ENCODE measurements at places on chromosomes 4 and X.
A peak's percentile ranks its signal among the peaks of the same experiment; 100 is the strongest.

DNA sequence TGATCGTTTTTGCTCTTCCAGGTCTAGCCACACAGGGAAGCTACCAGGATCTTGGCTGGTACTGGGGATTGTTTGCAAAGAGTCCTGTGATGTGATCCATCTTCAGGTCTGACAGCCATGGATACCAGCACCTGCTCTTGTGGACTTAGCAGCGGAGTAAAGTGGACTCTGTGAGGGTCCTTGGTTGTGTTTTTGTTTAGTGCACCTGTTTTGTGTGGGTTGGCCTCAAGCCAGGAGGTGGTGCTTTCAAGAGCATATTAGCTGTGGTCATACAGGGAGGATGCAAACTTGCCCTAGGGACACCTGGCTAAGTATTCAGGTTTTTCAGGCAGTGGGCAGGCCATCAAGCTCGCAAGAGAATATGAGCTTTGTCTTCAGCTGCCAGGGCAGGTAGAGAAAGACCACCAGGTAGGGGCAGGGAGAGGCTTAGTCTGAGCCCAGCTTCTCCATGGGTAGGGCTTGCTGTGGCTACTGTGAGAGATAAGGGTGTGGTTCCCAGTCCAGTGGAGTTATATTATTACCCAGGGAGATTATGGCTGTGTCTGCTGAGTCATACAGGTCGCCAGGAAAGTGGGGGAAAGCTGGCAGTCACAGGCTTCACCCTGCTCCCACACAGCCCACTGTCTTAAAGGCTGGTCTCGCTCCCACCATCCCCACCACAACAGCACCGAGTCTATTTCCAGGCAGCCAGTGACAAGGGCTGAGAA is 293.7 kb downstream of the PCDH18 start:
- no peak for DNase-seq

DNA sequence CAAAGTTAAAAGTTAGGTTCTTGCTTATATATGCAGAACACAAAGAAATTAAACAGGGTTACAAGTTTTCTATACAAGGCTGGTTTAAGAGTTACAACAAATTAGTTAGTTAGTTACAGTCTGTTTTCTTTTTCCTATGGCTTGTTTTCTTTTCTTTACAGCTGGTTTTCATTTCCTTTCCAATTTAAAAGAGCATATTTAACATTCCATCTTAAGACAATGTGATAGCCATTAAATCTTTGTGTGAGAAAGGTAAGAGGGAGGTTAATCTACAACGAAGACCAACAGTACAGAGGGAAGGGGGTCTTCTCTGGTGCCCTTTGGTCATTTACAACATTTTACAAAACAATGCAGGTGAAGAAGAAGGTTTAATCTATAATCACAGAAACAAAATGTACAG is 290.6 kb downstream of the ZNF674 start:
- DNase-seq: no peak

GRCh38 chrX:106404512-106404911 is 207.3 kb upstream of the RADX start:
- DNase-seq: no peak

DNA sequence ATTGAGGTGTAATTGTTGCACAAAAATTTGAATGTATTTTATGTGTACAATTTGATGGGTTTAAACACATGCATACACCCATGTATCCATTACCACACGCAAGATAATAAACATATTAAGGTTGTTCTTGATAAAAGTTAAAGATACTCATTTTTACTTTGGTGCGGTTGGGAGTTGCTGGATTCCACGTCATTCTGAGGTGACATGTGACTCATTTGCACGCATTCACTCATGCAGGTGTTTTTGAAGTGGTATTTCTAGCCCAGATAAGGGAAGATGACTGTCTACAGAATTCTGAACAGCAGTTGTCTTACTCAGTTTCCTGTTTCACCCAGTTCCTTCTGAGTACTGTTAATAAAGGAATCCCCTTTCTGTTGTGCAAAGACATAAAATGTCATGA is 142.0 kb downstream of the RTL3 start:
- DNase-seq: peak; percentile 18

GRCh38 chrX:137052643-137053235 is 18.9 kb upstream of the GPR101 start:
- no peak for DNase-seq

DNA sequence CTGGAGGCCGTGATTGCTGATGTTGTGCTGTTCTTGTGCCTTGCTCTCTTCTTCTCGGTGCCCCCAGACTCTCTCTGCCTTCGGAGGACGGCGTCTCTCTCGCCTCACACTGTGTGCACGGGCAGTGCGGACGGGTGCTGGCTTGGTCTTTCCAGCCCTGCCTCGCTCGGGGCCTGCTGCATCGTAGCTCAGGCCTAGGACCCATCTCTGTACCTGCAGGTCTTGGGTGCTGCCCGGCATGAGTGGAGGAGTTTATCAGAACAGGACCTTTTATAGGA is 18.2 kb downstream of the RGS12 start:
- no peak for DNase-seq

GRCh38 chr4:123877551-123877950 is 481.0 kb downstream of the SPRY1 start:
- DNase-seq: no peak

- peak; percentile 10 for DNase-seq
Measured at GRCh38 chr4:6546681-6547447, 28.1 kb upstream of the MAN2B2 start.

- DNase-seq: no peak
Measured at GRCh38 chrX:51098046-51098445, 187.5 kb downstream of the BMP15 start.

- peak; percentile 59 for DNase-seq
Measured at GRCh38 chrX:12791257-12792228, at the start of gene PRPS2. PRPS2 (plus strand) TSS chrX:12791412; CDS start chrX:12791498, 86 bp downstream.

DNA sequence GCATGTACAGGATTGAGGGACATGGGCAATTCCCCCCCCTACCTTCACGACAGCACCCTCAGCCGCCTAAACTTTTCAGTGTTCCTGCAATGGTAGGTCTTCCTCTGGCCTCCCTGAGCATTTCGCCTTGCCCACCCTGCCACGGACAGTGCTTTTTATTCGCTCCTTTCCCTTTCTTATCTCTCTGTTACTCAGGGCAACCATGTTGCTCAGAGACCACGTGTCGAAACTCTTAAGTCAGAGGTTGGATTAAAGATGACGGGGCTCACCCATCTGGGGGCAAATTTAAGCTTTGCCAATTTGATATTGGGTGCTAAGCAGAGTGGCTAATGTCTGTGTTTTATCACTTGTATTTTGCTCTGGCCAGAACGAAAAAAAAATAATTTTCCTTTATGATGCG is 20.4 kb downstream of the TENM3 start:
- no peak for DNase-seq

DNA sequence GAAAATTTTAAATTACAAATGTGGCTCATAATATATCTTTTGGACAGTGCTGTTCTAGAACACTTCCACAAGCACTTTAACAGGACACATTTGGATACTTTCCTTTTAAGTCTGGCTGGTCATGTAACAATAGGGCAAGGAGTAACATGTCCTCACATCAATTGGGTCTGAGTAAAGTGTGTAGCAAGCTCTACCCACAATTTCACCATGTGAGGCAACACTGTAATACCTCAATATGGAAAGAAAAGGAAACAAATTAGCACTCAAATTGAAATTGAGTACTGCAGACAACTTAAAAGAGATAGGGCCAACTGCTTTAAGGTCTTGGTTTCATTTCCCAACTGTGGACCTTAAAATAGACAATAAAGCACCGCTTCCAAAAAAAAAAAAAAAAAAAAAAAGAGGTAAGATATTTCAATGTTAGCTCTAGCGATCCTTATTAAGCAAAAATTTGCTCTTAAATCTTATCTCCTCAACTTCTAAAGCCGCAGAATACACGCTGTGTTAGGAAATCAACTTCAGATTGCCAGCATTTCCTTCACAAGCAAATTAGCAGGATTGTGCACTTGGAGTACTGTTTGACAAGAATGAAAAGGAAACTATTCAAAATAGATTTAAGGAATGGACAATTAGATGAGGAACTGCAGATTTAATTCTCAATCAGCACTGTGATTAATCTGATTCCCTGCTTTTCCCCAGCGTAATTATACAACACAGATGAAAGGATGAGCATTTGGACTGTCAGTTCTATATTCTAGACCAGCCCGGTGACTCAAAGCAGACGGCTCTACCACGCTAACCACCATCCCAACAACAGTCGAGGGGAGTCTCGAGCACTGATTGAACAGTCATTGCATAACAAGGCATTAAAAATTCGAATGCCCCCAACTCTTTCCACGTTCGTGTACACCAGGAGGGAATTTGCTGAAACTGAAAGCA is 1.6 kb downstream of the CASK start:
- no peak for DNase-seq

GRCh38 chrX:31656013-31656412 is 584.2 kb upstream of the FTHL17 start:
- DNase-seq: no peak

- no peak for DNase-seq
Measured at GRCh38 chrX:139759637-139760036, 51.7 kb upstream of the MCF2 start.

GRCh38 chr4:164058776-164059445 is 564.4 kb downstream of the TMA16 start:
- DNase-seq: no peak

- peak; percentile 62 for DNase-seq
Measured at GRCh38 chr4:10115797-10116568, 616 bp downstream of the WDR1 start.

DNA sequence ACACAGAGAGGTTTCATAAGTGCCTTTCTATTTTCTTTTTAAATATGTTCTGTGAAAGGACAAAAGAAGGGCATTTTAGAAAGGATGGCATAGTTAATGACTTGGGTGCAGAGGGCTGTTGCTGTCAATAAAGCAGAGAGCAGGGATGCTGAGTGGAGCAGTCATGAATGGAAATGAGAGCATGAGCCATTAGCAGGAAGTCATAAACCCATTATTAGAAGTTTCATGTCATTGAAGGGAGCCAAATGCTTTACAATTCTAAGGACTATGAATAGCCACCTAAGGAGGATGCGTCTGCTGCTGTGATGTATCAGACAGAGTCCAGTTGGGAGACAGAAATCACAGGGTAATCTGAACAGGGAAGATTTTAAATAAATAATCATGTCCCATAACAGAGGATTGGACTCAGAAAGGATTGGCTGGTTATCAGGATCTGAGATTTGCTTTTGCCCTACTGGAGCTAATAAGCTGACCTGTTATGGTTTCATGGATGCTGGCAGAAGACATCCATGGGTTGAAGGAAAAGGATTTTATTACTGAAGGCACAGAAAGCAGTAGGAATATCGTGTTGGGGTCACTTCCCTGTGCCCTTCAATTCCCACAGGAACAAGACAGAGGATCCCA is 47.5 kb upstream of the WDR19 start:
- DNase-seq: no peak

DNA sequence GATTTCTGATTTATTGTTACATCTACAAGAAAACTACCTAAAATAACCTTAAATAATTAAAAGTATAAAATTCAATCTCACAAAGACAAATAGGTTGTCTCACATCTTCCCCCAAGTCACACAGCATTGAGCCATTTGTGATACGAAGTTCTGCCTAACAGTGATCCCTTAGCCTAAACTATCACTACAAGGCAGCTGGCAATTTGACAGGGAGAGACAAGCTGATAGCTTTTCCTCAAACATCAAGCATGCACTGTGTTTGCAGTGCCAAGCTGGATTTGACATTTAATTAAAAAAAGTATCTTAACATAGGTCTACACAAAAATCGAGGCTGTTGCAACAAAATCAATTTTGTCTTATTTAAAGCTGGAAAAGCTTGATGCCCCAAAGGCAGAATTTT is 464.7 kb upstream of the TRAM1L1 start:
- no peak for DNase-seq

GRCh38 chr4:552019-552418 is 24.1 kb downstream of the TMEM271 start:
- DNase-seq: no peak

GRCh38 chrX:70525733-70526132 is 81.1 kb downstream of the DLG3 start:
- no peak for DNase-seq

DNA sequence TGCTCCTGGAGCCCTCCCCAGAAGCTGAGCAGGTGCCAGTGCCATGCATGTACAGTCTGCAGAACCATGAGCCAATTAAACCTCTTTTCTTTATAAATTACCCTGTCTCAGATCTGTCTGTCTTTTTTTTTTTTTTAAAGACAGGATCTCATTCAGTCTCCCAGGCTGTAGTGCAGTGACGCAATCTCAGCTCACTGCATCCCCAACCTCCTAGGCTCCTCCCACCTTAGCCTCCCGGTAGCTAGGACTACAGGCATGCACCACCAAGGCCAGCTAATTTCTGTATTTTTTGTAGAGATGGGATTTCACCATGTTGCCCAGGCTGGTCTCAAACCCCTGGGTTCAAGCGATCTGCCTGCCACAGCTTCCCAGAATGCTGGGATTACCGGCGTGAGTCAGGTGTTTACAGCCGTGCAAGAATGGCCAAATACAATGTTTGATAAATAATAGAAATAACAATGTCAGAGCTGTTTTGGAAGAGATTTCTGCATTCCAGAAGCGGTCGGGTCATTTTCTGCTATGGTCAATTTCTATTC is 68.8 kb downstream of the SLC2A9 start:
- DNase-seq: no peak

DNA sequence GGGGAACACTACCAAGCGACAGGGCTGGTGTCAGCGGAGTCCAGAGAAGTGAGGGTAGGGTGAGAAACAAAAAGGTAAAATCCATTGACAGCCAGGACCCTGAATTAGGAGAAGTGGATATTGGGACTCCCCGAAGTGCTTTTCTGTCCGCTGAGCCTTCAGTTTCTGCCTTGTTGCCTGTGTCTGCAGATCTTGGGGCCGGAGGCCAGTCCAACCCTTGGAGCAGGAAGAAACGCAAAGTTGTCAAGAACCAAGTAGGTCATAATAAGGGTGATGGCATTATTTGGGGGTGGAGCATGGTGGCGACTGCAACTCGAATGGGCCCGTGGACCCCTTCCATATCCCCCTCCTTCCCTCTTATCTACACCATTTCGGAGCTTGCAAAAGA is 1.0 kb downstream of the ARMCX1 start:
- DNase-seq: no peak

DNA sequence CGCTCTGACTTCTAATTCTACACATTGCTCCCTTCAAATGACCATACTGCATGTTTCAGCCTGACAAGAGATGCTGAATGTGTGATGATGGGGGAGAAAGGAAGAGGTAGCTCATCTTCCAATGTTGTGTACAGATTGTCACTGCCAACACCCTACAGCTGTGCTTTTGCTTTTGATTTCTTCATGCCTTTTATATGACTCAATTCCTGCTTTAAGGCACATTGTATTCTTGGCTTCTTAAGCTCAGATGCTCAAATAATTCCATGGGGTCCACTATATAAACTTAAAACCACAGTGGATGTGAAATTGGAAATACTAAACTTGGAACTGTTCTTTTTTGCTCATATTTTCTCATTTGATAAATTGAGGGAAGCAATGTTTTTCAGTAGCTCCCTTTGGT is 183.2 kb upstream of the WDFY3 start:
- no peak for DNase-seq

GRCh38 chr4:170202721-170203120 is 113.0 kb upstream of the AADAT start:
- DNase-seq: no peak
